ENCODE measurements at places on chromosomes 1 and 21. TPM values are rescaled to one million over a fixed set of nuclear protein-coding genes. Genes with fewer than 3 reads are reported as not detected.

DNA sequence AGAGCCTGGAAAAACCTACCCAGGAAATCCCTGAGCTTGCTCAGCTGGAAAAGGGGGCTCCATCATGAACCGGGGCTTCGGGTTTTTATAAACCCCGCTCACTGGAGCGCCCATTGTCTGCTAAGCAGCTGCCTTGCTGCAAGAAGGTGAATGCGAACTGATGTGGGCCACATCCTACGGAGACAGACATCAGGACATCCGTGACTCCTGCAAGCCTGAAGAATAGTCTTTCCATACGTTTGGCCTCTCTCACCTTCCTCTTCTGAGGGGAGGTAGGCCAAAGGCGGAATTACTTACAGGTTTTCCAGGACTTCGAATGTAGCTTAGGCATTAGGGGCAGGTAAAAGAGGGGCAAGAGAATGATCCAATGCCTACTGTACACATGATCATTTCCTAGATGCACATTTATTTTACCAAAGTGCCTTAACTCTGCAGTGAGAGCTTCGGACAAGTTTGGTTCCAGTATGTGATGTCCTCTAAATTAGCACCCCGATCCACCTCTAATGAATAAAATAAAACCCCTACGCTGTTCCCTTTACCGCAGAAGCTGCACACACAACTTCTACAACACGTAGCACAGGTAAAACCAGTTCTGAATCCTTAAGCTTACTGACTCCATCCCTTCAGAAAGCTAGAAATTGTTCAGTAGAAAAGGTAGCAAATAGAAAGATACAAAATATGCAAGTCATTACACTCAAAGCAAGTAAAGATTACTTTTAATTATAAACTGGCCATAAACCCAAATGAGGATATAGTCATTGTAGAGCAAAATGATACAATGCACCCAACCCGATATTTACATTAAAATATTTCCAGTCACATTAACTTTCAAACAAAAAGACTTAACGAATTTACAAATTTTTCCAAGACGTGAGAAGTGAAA lies 866 bp upstream of the SORT1 start:
- no peak for DNase-seq

GRCh38 chr1:223249854-223250631 lies 107.0 kb upstream of the TLR5 start:
- DNase-seq: no peak

- DNase-seq: no peak
Measured at GRCh38 chr1:87497380-87498203, 168.9 kb downstream of the LMO4 start.

GRCh38 chr1:35506960-35507912 lies 50.0 kb downstream of the KIAA0319L start:
- no peak for DNase-seq

DNA sequence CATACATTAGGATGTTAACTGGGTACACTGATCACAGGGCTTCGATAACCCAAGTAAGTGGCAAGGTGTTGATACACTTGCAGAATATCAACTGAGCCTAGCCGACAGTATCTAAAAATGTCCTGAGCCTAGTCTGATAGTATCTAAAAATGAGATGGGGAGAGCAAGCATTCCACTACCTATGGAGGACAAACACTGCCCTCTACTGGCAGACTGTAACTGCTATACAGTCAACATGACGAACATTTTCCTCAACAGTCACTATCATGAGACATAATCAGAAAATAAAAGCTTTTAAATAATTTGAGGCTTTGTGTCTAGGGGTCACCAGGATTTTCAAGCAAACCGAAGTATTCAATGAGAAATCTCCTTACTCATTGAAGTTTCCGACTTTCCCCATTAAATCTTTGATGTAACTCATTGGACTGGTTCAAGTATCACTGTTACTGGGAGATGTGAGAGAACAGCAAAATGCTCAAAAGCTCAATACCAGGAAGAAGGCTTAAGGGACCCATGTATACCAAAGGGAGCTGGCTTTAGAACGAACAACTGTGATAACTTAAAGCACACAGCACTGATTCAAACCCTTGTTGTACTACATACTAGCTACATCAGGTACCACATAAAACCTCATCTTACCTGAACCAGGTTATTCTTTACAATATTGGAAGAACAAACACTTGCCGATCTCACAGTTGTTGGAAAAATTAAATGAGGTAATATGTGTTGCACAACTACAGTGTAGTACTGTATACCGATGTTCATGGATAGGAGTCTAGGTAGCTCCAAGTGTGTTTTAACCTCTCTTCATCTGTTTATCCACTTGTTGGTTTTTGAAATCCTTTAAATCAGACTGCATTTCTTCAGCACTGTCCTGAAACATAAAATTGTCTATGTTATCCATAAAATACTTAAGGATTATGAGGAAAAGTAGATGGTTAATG lies 31.1 kb upstream of the SLC45A3 start:
- no peak for DNase-seq

DNA sequence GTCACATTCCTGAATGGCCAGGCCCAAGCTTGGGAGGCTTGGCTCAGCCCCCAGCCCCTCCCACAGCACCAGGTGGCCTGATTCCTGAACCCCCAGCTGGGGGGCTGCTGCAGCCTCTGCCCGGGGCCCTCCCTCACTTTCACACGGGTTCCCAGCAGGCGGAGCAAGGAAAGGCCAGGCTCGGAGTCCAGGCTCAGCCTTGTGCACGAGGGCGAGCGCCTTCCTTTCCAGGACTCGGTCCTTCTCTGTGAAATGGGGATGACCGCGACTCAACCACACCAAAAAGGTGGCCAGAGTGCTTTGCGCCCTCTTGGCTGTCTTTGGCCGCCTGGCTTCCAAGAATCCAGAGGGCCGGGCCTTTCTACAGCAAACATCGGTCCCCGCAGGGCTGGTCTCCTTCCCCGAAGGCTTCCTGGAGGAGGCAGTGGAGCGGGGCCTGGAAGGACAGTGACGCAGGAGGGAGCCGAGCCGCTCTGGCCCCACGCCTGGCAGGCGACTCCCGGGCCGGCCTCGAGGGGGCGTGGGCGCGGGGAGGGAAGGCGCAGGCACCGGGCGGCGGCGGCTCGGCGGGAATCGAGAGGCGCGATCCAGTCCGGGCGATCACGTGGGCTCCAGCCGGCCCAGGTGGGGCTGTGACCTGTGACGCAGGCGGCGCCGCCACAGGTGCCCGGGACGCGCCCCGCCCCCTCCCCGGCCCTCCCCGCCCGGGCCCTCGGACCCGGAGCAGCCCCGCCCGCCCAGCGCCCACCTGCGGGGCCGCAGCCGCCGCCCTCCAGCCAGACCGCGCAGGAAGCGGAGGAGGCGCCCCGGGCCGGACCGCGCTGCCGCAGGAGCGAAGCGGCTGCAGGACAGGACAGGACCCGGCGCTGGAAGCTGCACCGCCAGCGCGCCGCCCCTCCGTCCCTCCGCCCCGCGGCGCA lies at the start of gene ARHGEF16:
Gene ARHGEF16 (plus strand): TSS at position 775 of the 920 bp plus-strand sequence. CDS start 8,420 bp downstream, outside the sequence.
- DNase-seq: no peak

The PRR9 gene
- total RNA-seq: not detected

GRCh38 chr1:6141592-6141991 lies 38.5 kb downstream of the CHD5 start:
- DNase-seq: no peak

- no peak for DNase-seq
Measured at GRCh38 chr21:18244671-18245463, at the start of gene CHODL. Gene CHODL, plus strand, starts transcription at chr21:18244833. Its CDS starts 391 bp downstream, at chr21:18245224.

GRCh38 chr1:162571696-162572095 lies 10.2 kb downstream of the UAP1 start:
- no peak for DNase-seq

The TTC22 gene
- total RNA-seq: 0.08 TPM

DNA sequence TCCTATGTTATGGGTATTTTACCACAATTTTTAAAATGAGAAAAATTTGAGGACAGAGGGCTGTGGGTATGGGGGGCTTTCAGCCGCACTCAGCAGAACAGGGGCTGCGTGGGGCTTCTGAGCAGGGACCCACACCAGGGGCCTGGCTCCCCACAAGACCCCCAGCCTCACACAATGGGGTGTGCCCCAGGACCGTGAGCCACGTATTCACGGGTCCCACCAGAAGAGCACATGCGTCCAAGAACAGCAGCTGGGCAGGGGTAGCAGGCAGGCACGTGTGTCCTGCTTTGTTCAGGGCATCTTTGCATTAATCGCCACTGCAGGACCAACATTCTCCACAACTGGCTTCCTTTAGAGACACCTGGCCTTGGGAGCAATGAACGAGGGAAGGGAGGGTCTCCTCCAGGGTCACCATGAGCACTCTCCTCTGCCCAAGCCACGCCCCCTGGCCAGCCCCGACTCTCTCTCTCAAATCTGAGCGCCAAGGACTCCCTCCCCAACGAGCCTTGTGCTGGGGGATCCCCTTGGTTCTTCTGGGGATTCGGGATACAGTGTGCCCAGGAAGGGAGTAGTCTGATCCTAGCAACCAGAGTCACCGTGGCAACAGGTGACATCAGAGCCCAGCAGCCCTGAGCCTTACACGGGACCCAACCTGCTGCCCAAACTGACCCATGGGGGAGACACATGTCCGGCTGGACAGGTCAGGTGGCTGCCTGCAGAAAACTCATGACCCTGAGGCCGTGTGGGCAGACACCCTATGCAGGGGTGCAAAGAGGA lies 7.4 kb upstream of the ARF1 start:
- DNase-seq: peak; percentile 61

GRCh38 chr1:44147582-44147981 lies 6.2 kb upstream of the KLF18 start:
- no peak for DNase-seq

GRCh38 chr1:179493323-179493722 lies 82.4 kb downstream of the NPHS2 start:
- no peak for DNase-seq

GRCh38 chr1:2288816-2289536 lies 60.9 kb downstream of the SKI start:
- no peak for DNase-seq

DNA sequence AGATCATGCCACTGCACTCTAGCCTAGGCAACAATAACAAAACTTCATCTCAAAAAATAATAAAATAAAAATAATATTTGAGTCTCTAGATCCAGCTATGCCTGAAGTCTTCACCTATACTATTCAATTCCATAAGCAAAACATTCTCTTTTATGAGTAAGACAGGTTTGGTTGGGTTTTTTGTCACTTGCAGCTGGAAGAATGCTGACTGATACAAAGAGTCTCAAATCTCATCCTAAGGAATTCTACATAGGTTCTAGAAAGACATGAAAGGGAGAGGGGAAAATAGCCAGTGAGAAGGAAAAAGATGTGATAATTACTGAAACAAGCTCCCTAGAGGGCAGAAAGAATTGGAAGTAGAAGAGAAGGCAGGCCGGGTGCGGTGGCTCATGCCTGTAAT lies 30.4 kb upstream of the MED18 start:
- no peak for DNase-seq

The PRAMEF12 gene
- total RNA-seq: not detected

- no peak for DNase-seq
Measured at GRCh38 chr1:57550092-57550491, 126.2 kb upstream of the DAB1 start.

The MAP3K7CL gene
- 85.8 TPM for total RNA-seq

DNA sequence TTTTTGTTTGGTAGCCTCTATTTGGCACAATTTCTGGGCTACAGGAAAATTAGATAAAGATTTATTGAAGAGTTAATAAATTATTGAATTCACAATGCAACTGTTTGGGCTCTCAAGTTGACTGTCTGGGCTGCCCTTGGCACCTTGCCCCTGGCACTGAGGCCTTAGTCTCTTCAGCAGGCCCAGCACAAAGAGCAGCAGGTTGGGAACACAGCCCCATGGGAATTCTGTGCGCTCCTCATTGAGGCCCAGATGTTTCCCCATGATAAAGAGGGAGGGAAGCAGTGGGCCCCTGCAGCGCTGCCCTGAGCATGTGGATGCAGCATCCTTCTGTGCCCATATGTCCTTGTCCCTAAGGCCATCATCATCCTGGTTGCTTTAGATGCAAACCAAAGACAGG lies 2.9 kb downstream of the CRNN start:
- DNase-seq: no peak

DNA sequence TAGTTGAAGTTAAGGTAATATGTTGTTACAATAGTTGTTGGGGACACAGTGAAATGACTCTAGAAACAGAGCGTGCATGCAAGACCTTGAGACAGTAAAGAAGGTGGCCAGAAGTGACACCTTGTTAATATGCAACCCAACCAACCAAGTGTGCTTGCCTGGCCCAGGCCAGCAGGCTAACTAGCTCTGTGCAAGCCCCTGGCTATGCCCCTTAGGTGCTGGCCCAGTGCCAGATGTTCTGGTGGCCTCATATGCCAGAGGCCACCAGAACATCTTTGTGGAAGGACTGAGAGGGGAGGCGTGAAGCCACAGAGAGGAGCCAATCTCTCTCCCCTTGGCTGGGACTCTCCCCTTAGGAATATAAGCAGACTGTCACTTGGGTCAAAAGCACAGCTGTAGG lies 111.2 kb upstream of the JUN start:
- DNase-seq: no peak

The COL11A1 gene
- 0.13 TPM for total RNA-seq

- peak; percentile 76 for DNase-seq
Measured at GRCh38 chr21:46066591-46067331, 31.2 kb upstream of the COL6A2 start.

The SPTA1 gene
- total RNA-seq: 0.43 TPM
